ENCODE measurements at places on chromosomes 3 and 15.

GRCh38 chr3:192827208-192827607 lies 90.4 kb downstream of the MB21D2 start:
- no peak for DNase-seq

GRCh38 chr3:9980251-9980650 lies 6.4 kb downstream of the EMC3 start:
- no peak for DNase-seq

DNA sequence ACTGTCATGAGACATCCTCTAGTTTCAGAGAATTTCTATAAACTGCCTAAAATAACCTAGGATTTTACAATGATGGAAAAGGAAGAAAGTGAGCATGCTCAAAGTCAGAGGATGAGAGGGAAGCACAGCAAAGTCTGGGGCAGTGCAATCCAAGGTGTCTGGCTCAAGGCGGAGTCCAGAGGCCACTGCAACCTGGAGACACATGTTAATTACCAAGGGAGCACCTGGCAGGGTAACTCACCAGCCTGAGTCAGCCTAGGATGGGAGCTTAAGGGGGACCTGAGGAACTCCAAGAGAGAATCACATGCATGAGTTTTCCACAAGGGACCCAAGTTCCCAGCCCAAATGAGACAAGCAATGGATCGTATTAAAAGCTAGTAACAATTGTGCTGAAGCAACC lies 49.8 kb downstream of the PLD1 start:
- no peak for DNase-seq

DNA sequence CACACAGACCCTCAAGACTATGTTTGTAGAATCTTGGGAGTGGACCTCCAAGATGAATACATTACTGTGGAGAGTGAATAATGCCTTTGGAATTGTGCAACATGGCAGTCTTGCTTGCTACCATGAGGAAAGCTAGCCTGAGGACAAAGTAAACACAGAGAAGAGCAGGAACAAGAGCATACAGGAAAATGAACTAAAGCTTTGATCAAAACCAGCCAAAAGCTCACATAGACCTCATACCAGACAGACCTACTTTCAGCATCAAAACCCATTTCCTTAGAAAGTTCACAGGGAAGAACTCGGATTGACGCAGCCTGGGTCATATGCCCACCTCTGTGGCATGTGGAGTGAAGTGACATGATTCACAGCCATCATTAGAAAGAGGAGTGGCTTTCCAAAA lies 3.3 kb upstream of the RAB8B start:
- no peak for DNase-seq

GRCh38 chr15:77019521-77020331 lies 24.8 kb downstream of the PSTPIP1 start:
- peak; percentile 88 for DNase-seq

DNA sequence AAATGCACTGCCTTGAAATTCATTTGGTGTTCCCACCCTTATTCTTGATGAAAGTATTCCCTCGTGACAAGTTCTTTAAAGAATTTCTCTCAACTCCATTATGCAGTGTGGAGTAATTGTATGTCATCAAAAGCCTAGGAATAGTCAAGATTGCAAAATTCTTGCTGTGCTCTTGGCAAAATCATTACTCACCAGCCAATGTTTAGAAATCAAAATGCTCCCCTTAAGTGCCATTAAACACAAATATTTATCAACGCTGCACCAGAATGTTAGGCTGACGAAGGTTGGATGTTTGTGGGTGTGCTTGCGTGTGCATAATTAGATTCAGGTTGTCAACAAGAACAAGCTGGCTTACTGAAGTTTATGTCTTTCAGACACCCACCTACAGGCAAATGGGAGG lies 40.5 kb downstream of the SST start:
- no peak for DNase-seq

GRCh38 chr3:187986514-187986934 lies 167.4 kb upstream of the LPP start:
- peak; percentile 86 for DNase-seq

DNA sequence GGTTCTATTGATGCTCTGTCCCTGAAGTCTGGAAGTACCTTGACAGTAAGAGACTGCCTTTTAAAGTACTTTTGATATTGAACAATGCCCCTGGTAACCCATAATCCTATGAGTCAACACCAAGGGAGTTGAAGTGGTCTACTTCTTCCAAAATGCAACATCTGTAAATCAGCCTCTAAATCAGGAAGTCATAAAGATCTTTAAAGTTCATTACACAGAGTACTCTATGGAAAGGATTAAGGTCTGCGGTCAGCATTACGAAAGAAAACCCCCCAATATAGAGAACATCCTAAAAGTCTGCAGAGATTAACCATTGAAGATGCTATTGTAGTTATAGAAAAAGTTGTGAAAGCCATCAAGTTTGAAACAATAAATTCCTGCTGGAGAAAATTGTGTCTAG lies 52.7 kb upstream of the CMC1 start:
- no peak for DNase-seq

GRCh38 chr3:138412821-138413551 lies 21.4 kb upstream of the ESYT3 start:
- peak; percentile 86 for DNase-seq

DNA sequence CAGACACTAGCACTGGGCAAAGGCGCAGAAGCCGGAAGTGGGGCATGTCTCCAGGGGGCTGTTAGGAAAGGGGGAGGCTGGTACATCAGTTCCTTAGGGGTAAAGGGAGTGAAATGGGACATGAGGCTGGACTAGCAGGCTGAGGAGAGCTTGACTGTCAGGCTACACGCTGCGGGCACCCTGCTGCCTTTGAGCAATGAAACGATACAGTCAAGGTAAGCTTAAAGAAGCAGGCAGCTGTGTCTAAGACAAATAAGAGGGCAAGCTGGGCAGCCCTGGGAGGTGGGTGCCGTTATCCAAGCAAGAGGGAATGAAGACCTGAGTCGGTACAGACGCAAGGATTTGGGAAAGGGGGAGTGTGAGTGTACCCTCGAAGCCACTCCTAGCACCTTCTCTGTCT lies 51.0 kb upstream of the DCLK3 start:
- no peak for DNase-seq

Data from suppressor macrophage treated with lipopolysaccharide for 4 hours (primary cell).